Right renal cortex interstitium (tissue), 3 donors: ENCODE measurements at places on chromosomes 7 and 10.

DNA sequence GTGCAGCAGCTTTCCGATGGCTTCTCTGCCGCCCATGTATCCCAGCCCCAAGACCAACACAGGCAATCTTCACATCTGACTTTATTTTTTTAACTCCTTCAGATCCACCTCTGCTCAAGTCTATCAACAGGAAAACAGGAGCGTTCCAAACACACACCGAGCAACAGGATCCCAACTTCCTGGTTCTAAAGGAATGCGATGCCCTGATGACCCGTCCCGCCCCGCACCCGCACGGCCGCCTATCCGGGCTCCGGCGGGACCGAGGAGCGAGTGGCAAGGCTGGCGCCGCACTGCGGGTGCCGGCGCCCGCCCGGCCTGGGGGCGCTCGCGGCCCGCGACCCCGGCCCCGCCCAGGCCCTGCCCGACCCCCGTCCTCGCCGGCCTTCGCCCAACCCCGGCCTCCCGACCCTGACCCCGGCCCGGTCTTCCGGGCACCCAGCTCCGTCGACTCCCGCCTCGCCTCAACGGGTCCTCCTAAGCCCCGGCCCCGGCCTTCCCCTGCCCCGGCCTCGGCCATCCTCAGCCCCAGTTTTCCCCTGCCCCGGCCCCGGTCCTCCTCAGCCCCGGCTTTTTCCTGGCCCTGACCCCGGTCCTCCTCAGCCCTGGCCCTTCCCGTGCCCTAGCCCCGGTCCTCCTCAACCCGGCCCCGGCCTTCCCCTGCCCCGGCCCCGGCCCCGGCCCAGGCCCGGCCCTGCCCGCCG, 730 bp downstream of the LARP4B start:
- DNase-seq = no peak

- no peak for DNase-seq
Observed at GRCh38 chr7:69864274-69864673, 266.0 kb downstream of the AUTS2 start.

- no peak for DNase-seq
Observed at GRCh38 chr7:51158742-51159445, 157.7 kb downstream of the COBL start.

DNA sequence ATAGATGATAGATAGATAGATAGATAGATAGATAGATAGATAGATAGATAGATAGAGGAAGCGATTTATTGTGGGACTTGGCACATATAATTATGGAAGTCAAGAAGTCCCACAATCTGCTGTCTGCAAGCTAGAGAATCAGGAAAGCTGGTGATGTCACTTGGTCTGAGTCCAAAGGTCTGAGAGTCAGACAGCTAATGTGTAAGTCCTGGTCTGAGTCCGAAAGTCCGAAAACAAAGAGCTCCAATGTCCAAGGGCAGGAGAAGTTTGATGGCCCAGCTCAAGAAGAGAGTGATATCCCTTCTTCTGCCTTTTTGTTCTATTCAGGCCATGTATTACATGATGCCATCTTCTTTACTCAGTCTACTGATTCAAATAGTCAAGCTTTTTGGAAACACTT, 53.8 kb upstream of the TCF7L2 start:
- no peak for DNase-seq

- no peak for DNase-seq
Observed at GRCh38 chr7:33550363-33550762, 355.0 kb upstream of the BMPER start.

DNA sequence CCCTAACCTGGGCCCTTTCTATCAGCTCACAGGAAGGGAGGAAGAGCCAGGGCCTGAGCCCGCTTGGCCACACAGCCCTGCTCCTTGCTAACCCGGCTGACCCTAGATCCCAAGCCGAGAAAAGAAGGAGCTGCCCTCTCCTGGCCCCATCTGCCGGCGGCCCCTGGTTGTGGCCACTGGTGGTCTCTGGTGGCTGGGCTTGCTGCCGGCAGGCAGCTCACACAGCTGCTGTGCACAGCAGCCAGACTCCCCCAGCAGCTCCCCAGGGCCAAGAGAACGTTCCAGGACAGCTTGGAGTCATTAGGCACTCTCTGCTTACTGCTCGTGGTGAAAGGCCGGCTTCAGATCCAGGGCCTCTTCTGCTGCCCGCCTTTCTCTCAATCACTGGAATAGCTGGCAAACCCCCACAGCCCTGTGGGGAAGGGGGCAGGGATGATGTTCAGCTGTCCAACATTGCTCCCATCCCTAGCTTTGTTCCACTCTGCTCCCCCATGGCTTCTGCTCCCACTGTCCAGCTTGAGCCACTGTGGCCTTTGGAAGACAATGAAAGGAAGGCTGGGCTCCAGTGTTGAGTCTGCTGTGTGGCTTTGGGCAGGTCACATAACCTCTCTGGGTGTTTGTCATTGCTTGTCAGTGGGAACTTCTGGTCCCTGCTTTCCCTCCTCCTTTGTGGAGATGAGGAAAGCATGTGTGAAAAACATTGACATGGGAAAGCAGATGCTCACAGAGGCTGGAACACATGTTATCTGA, 35.4 kb upstream of the COL13A1 start:
- no peak for DNase-seq

- DNase-seq = no peak
Observed at GRCh38 chr7:11448323-11448722, 383.7 kb downstream of the THSD7A start.

DNA sequence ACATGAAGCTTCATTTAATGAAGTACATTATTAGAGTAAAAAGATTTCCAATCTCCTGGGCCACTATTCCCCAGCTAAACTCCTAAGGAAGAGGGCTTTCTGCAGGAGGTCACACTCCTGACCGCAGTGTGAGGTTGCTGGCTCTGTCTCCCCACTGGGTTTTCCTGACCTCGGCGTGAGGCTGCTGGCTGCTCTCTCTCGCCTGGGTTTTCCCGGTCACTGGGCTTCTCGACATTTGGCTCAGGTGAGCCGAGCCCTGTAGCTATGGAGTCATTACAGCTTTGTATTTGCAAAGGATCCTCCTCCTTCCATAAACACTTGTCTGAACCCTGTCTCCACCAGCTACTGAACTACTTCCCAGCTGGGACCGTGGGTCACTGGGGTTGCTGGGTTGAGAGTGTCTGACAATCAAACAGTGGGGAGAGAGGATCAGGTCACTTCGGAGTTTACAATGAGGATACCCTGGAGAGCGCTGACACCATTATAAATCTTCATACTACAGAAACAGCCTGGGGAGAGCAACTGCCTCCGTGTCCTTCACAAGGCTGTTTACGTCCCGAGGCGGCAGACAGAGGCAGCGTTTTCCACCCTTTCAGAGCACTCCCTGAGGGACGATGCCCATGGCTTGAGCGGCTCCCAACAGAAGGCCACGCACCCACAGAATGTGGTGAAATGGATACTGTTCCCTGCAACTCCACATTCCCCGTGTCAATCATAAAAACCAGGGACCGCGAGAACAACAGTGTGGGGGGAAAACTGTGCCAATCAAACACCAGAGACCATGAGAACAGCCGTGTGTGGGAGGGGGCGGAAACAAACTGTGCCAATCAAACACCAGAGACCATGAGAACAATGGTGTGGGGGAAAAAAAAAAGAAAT, 226.2 kb downstream of the ZMYND11 start:
- peak; percentile 38 for DNase-seq

DNA sequence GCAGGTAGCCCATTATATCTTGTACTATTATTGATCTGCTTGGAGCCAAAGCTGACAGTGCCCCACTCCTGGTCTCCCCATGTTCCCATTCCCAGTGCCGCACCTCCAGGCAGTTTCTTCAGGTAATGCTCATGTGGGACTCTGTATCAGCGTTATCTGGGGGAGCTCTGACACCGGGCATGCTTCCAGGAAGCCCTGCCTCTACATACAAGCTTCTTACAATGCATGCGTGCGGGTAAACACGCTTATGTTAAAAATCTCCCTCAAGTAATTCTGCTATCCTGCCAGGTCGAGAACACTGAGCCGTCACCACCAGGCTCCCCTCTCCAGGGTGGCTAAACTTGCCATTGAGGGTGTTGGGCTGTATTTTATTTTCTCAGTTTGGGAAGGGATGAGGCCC, 61.6 kb upstream of the LBX1 start:
- DNase-seq = no peak

DNA sequence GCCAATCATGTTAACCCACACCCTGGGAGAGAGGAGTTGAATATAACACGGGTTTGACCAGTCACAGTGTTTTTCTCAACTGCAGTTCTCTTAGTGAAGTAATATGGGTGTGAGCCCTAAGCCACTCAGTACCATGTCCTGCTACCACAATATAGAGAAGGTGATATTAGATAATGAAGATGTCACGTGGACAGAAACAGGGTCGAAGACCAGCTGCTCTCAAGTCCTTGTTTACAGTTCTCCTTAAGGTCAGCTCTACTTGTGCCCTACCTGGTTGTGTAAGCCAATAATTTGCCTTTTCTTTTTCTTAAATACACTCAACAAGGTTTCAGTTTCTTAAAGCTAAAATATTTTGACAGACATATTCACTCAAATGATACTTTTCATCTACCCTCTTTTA, 128.3 kb upstream of the POT1 start:
- DNase-seq = no peak

DNA sequence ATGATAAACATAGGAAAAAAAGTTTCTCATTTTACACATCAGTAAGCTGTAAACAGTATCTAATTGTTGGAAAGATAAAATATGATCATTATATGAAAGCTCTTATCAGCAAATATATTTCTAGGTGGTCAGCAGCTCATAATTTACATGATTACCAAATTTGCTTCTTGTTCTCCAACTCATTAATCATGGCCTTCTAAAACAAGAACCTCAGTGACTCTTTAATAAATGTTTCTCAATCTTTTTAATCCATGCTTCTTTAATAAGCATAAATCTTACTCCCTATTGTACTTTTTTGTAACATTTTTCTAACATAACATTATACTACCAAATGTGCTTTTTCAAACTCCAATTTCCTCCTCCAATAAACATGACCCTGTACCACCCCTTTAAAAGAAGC, 5.9 kb downstream of the ITGB1 start:
- no peak for DNase-seq

DNA sequence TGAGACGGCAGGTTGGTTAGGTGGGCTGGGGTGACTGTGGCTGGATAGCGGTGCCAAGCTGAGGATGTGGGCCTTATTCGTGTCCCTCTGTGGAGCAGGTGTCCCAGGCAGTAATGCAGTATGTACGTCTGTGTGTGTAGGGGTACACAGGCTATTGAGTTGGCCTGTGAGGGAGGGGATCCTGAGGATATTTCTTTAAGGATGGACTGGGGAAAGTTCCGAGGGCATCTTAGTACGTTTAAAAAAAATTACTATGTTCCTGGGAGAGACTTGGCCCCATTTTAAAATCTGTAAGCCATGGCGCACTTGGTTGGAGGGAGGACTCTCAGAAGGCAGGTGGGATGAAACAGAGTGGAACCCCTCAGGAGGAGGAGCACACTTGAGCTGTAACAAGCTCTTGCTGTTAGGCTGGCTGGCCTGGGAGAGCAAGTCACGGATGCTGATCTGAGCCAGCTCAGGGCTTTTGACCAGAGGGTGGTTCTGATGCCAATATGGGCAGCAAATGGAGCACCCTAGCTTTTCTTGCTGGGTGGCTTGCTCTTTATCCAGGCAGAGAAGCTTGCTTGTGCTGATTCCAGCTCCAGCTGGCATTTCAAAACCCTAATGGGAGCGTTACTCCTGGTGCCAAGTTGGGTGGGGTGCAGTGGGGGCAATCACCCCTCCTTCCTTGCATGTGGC, 765 bp downstream of the WBP1L start:
- no peak for DNase-seq

GRCh38 chr10:7857262-7857661, 39.0 kb downstream of the TAF3 start:
- no peak for DNase-seq

- DNase-seq = peak; percentile 61
Observed at GRCh38 chr10:24360282-24361127, 151.6 kb downstream of the KIAA1217 start.

GRCh38 chr10:88125766-88126165, 262.3 kb downstream of the PTEN start:
- no peak for DNase-seq

GRCh38 chr7:92246360-92247101, 757 bp downstream of the ANKIB1 start:
- DNase-seq = peak; percentile 29

- DNase-seq = no peak
Observed at GRCh38 chr7:131935180-131935579, 378.8 kb upstream of the PODXL start.

DNA sequence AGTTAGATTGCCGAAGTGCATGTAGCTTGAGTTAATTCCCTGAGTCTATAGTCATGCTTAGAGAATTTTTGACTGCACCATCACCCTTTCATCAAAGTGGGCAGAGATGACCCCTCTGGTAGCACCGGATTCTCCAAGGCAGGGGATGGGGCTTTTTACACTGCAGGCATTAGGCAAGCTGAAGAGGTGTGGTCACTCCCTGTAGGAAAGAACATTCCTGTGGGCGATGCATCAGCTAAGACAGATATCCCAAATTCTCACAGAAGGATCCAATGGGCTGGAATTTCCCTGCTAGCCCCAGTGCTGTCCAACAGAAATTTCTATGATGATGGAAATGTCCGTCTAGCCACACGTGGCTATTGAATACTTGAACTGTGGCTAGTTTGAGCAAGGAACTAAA, 118.2 kb downstream of the ADAM12 start:
- no peak for DNase-seq

DNA sequence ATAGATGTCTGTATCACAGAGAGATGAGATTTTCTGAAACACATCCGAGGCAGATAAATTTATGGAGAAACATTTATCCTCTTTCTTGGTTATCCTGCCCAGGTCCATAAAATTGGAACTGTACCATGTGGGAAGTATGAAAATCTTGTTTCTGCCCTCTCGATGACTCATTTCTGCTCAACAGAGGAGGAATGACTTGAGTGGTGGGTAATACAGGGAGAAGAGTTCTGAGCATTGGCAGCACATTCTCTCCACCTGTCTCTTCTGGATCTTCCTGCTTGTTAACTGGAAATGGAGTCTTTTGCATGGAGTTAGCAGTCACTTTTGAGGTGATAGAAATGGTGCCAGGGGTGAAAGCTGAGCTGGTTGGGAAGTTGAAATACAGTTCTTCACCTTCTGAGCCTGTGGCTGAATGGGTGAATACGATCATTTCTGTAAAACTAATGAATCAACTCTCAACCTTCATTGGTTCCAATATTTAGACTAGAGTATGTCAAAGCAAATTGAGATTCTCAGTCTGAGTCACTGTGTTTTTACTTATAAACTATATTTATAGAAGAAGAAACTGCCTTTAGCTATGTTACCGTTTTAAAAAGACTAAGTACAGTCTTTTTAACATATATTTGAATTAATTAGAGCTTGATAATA, 945.5 kb downstream of the SORCS3 start:
- DNase-seq = no peak

- DNase-seq = no peak
Observed at GRCh38 chr7:75687246-75688088, 51.3 kb downstream of the HIP1 start.

DNA sequence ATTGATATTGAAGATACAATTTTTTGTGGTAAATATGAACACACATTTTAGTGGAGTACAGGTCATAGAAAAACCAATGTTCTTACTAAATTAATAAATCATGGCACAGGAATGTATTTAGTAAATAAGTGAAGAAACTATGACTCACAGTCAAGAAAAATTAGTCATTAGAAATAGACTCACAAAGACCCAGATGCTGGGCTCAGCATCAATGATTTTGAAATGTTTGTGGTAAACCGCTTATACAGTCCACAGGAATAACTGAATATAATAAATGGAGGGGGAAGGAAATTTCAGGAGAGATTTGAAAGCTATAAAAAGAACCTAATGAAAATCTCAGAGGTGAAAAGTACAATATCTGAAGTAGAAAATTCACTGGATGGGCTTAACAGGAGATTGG, 138.3 kb upstream of the ADCY1 start:
- DNase-seq = no peak

GRCh38 chr7:54839575-54840213, 80.7 kb upstream of the SEC61G start:
- no peak for DNase-seq
